ENCODE measurements at places on chromosomes 4 and X.

- DNase-seq = peak; percentile 21
Observed at GRCh38 chrX:78708262-78708661, 39.3 kb upstream of the LPAR4 start.

GRCh38 chr4:89781321-89781720, 55.6 kb downstream of the SNCA start:
- no peak for DNase-seq

- no peak for DNase-seq
Observed at GRCh38 chr4:176205299-176205698, 9.9 kb upstream of the SPATA4 start.

DNA sequence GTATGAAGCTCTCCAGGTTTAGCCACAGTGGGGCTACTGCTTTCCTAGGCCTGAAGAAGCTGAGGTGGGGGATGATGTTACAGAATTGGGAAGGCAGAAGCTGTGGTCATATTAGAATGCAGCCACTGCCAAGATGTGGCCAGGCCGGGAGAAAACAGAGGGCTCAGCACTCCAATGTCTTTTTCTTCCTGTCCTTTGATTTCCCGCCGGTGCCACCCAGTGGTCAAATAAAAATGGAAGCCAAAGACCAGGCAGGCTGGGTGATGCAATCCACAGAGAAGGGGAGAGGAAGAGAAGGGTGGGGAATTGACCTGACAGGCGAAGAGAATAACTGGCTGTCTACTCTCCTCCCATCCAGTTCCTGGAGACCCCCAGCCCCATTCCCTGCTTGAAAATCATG, 94.9 kb upstream of the SHISA3 start:
- DNase-seq = no peak

- no peak for DNase-seq
Observed at GRCh38 chrX:39409246-39409917, 608.1 kb downstream of the MID1IP1 start.

DNA sequence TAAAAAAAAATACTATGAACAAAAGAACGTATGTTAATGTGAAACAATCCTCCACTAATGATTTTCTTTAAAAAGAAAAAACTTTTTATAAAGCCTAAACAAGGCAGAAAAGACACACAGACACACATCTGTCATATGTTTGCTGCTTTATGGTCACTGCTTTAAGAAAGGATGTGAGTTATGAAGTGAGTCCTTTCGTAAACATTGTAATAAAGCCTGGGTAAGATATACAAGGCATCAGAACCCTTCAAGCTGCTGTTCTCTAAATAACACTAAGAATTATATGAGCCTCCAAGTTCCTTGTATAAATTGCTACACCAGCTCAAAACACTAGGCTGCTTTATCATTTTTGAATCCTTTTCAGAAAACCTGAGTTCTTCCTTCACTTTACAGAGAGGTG, 81.6 kb downstream of the FBXO8 start:
- DNase-seq = no peak

DNA sequence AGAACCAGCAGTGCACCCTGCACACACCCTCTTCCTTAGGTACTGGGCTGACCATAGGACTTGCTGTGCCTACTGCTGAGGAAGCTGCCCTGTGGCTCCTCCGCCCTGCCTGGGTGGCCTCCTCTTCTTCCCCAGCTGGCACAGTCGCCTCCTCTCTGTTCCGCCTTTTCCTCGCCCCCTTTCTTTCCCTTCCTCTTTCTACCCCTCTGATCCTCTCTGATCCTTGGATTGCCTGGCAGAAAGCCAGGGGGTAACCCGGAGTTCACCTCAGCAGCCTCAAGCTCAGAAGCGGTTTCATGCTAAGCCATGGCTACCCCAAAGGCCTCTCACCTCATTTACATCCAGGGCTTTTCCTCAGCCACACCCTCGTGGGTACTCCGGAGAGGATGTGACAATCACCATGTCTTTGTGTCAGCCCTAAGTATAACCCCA, 136.2 kb downstream of the SMIM20 start:
- no peak for DNase-seq

GRCh38 chrX:54842607-54843006, 35.1 kb downstream of the MAGED2 start:
- DNase-seq = no peak

DNA sequence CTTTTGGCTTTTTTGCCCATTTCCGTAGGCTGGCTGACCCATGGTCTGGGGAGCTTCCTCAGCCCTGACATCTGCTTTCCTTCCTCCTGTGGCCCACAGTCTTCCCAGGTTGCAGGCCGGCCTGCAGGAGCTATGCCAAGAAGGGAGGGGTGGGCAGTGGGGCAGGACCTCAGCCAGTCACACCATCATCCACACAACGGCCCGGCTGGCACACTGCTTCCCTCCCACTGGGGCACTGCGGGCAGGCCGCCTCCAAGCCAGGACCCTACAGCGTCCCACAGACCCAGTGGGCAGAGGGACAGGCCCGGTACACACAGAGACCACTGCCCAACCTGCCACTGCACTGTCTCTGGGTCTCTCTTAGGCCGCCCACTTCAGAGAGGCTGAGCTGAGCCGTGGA, 38.0 kb downstream of the CTBP1 start:
- no peak for DNase-seq

DNA sequence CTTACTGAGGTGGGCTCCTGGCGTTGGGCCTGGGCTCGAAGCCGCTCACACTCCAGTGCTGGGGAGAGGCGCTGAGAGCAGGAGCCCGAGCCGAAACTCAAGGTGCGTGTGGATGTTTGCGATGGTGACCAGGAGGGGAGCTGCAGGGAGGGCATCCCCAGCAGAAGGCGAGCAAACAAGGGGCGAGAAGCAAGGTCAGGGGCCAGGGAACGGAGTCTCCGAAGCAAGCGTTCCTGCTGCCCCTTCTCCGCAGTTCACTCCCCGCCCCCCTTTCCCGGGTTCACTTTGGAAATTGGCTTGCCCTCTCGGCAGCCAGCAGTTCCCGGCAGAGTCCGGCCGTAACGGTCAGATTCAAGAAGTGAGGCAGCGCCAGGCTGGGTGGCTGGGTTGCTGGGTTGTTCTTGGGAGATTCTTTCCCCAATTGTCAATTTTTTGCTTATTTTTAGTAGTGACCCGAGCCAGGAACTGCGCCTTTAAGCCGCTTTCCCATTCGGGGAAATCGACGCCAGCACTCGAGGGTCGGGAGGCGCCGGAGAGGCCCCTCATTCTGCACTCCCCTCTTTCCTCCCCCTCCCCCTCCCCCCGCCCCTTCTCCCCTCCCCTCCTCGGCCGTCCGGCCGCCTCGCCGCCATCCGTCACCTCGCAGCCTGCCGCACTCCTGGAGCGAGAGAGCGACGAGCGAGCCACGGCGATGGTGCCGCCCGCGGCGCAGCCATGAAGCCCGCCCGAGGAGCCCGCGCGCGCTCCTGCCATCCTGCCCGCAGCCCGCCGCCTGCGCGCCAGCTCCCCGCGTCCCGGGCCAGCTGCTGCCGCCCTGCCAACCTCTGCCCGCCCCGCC, at the start of gene FRMPD3:
FRMPD3 (plus strand) TSS at position 655 of the 838 bp plus-strand sequence. CDS start 76,937 bp downstream, outside the sequence.
- no peak for DNase-seq

All from bone marrow (tissue), 2 donors.